ENCODE measurements at places on chromosomes 13 and 19.
A peak's percentile ranks its signal among the peaks of the same experiment; 100 is the strongest.

GRCh38 chr13:89688918-89689317, 1658.6 kb upstream of the MIR17HG start:
- no peak for DNase-seq

DNA sequence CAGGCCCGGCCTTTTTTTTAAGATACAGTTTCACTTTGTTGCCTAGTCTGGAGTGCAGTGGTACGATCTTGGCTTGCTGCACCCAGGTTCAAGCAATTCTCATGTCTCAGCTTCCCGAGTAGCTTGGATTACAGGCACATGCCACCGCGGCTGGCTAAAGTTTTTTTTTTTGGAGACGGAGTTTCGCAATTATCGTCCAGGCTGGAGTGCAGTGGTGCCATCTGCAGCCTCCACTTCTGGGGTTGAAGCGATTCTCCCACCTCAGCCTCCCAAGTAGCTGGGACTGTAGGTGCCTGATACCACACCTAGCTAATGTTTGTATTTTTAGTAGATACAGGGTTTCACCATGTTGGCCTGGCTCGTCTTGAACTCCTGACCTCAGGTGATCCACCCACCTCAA, 4.9 kb upstream of the CARM1 start:
- no peak for DNase-seq

GRCh38 chr13:23957981-23958380, 60.7 kb upstream of the C1QTNF9B start:
- DNase-seq: no peak

GRCh38 chr19:52962394-52963246, at the start of gene ZNF816:
ZNF816 (minus strand) TSS chr19:52962881; CDS start chr19:52956089, 6,792 bp downstream.
- DNase-seq: peak; percentile 98

GRCh38 chr13:30835442-30835841, 70.6 kb upstream of the MEDAG start:
- DNase-seq: no peak

DNA sequence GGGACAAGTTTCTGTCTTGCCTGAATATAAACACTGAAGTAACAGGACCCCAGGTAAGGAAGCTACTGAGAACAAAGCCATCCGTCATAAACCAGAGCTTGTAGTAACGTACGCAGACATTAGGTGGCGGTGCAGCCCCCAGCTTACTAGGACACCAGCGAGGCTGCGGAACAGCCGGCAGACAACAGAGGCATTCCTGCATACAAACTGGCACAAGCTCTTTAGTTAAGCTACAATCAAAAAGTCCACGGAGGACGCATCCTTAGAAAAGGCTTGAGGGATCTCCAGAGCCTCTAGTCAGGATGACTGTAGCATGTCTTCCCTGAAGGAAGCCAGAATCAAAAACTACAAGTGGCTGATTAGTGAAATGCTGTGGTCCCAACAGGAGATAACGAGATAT, 26.2 kb downstream of the ZNF160 start:
- DNase-seq: peak; percentile 75

DNA sequence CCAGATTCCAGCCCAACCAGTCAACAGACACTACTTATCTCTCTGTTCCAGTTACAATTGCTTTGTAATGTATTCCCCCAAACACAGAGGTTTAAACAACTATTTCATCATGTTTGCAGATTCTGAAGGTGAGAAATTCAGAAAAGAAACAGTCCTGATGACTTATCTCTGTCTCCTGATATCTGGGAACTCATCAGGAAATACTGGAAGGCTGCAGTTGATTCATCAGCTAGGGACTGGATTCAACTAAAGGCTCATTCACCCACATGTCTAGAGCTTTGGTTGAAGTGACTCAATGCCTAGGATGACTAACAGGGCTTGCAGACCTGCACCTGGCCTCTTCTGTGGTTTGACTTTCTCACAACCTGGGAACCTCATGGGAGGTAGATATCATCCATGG, 56.6 kb upstream of the GPC6 start:
- DNase-seq: no peak

Data from ecto neural progenitor cell (in vitro differentiated cells).